Activated CD8-positive, alpha-beta memory T cell treated with anti-CD3 and anti-CD28 coated beads, Interleukin-2, amount 50 U/mL, for 48 hours (primary cell): ENCODE measurements at places on chromosomes 11 and 22.

DNA sequence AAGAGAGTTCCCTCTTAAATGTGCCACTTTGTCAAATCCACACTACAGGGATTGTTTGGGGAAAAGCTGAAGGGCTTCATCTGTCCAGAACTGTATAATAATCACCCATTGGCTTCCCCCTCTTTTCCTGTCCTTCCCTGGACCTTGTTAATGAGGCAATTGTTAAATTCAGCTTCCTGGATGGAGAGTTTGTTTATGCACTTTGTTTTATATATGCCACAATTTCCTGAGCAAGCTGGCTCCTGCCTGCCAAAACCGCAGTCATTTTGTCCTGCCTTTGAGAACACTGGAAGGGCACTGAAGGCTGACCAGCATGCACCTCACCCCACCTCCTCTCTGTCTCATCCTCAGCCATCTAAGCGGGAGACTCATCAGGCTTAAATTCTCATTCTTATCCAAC lies 86.2 kb downstream of the MSANTD4 start:
- no peak for DNase-seq

- DNase-seq = no peak
These were observed 5.6 kb downstream of the CLCF1 start for GRCh38 chr11:67367761-67368227.

DNA sequence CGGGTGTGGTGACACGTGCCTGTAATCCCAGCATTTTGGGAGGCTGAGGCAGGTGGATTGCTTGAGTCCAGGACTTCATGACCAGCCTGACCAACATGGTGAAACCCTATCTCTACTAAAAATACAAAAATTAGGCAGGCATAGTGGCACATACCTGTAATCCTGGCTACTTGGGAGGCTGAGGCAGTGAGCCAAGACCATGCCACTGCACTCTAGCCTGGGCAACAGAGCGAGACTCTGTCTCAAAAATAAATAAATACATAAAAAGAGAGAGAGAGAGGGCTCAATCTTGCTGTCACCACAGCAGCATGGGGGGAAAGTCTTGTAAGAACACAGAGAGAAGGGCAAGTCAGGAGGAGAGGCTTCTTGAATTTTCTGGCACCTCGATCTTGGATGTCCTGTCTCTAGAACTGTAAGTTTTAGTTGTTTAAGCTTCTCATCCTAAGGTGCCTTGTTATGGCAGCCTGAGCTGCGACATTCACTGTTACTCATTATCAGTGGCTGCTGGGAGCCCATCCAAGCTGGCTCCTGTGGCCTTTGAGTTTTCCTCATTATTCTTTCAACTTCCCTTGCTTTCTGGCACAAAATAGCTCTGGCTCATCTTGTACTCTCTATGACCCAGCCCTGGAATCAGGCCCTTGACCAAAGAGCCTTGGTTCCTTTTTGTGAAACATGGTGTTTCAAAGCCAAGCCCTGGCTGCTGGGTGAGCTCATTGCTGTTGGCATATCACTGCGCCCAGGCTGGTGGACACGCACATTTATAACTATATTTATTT lies 8.0 kb upstream of the PSMC3 start:
- DNase-seq = no peak

GRCh38 chr11:113113801-113114704 lies 152.8 kb downstream of the NCAM1 start:
- no peak for DNase-seq

DNA sequence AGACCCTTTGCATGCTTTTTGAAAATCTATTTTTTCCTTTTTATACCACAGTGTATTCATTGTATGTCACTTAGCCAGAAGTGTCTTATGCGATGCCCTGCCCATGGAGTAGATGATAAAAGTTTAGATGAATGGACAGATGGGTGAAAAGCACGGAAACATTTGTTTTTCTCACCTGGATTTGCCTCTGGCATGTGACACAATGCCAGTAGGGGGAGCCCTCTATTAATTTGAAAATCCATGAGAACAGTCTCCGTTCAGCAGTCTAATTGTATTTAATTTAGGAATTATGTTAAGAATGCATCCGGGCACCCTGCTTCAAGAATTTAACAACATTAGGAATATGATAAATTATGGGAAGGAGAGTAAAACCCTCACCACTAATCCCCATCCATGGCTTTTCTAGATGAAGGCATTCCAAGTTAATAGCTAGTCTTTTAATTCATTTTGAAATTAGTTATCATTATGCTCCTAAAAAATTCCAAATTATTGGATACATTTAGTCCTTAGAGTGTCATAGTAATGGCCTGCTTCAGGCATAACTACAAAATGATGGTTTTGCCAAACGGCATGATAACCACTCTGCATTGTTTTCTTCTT lies 55.3 kb upstream of the ALKBH3 start:
- DNase-seq = no peak

DNA sequence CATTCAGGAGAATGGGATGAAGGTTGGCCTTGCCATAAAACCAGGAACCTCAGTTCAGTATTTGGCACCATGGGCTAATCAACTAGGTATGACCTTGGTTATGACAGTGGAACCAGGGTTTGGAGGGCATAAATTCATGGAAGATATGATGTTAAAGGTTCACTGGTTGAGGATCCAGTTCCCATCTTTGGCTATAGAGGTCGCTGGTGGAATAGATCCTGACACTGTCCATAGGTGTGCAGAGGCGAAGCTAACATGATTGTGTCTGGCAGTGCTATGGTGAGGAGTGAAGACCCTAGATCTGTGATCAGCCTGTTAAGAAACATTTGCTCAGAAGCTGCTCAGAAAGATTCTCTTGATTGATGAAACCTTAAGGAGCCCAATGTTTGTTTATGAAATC lies 5.7 kb downstream of the NF2 start:
- no peak for DNase-seq

DNA sequence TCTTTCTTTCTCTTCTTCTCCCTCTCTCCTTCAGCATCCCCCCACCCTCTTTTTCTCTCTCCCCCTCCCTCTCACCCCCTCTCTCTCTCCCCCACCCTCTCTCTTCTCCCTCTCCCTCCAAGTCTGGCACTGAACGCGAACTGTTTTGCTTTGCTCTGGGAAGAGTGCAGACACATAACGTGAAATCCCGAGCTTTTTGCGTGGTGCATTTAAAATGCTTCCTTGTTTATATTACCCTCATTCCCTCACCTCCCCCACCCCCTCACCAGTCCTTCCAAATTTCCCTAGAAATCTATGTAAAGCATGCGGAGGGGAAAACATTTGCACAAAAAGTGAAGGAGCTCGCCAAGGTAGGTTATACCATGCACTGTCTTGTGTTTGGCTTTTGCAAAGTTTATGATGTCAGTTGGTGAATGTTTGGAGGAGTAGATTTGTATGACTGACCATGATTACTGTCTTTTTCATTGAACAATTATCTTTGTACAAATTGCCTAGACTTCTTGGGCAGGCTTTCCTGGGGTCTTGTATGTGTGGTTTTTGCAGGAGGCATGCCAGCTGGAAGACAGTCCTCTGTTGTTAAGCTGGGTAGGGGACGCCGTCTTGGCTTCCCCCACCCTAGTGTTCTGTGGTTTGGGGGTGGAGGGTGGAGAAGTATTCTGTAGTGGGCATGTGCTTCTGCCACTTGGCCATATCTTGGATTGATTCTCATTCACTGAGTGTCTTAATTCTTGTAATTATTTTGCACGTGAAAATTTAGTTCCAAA lies 123.7 kb upstream of the HSD17B12 start:
- DNase-seq = no peak

GRCh38 chr22:25883482-25884033 lies 141.6 kb downstream of the MYO18B start:
- no peak for DNase-seq

- DNase-seq = no peak
These were observed 16.7 kb upstream of the OR9Q1 start for GRCh38 chr11:58006940-58007339.

DNA sequence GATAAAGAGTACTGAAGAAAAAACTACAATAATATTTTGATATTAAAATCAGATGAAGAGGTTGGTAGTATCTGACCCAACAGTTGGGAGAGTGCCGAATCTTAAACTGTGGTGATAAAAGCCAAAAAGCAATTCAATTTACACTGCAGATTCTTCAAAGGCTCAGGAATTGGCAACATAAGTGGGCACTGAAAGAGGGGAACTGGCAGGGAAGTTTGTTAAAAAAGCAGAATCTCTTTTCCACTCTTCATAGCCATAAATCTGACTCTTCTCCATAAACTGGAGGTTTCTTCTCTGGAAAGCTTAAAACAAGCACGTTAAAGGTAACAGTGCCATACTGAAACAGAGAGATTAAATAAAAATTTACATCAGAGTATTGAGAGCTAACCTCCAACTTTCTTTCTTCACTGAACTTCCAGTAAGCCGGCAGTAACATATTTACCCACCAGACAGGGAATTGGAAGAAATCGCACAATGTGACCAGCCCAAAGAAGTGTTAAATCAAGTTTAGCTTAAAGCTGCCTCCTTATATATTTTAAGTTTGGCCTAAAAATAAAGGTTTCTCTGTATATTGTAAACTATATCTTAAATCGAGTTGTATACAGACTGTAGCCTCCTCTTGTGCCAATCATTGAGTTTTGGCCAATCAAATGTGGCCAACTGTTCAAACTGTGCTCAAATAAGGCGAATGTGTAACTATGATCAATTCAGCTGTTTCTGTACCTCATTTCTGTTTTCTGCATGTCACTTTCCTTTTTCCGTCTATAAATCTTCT lies 358.3 kb downstream of the NXPE2 start:
- DNase-seq = no peak

GRCh38 chr22:31334329-31334728 lies 11.8 kb downstream of the PATZ1 start:
- DNase-seq = no peak

GRCh38 chr11:98559961-98560360 lies 460.8 kb upstream of the CNTN5 start:
- no peak for DNase-seq

DNA sequence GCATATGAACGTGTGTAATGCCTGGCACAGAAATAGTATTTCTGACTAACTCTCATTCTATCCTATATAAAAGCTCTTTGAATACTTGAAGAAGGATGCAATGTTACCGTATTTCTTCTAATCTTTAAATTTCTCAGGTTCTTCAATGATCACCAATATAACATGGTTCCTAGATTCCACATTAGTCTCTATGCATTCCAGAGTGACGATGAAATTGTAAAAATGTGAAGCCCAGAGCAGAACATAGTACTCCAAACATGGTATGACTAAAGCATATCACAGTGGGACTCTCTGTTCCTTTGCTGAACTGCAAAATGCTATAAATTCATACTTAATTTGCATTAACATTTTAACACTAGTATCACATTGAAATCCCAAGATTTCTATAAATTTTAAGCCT lies 877.6 kb upstream of the CHORDC1 start:
- no peak for DNase-seq

DNA sequence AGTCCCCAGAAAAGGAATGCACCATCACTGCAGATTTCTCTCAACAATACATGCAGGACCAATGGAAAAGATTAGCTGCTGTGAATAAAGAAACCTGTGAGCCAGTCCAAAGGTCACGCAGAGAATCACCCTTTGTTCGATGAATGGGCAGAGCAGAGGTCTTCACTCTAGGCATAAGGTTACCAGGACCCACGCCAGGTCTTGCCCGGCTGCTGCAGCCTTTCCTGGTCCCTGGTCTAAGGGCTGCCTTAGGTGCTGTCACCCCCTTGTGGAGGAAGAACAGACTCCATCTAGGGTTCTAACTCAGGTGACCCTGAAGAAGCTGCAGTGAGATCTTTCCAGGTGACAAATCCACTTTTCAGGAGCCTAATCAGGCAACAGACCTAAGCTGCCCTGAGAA lies 29.0 kb upstream of the NAP1L4 start:
- no peak for DNase-seq

DNA sequence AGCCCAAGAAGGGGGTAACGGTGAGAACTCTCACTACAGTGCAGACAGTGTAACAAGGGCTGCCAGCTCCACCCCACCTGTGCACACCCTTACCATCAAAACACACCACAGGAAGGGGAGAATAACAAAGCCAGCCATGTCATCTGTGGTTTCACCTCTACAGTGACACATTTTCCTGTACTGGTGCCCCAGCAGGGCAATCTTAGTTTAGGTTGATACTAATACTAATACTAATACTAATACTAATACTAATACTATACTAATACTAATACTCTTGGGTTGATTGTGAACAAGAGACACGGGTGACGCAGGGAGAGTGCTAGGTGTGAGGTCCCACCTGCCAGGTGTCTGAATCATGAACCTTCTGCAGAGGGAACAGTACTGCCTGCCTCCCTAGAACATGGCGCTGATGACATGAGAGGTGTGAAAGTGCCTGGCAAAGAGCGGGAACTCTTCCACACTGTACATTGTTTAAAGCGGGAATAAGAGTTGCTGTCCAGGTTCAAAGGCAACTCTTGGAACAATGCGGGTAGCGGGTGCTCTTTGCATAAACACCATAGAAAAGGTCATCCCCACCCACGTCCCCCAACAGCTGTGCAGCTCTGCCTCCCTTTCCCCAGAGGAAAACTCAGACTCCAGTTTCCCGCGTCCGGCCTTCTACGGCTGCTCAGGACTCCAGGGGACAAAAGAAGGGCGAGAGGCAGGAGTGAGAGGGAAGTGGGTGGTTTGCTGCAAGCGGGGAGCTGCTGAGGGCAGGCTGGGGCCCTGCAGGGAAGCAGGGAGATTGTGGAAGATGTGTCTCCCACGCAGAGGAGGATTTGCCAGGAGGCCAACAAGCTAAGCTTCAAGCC lies 25.0 kb upstream of the TMPRSS4 start:
- peak; percentile 71 for DNase-seq

GRCh38 chr11:106208760-106209159 lies 131.3 kb downstream of the AASDHPPT start:
- DNase-seq = no peak

DNA sequence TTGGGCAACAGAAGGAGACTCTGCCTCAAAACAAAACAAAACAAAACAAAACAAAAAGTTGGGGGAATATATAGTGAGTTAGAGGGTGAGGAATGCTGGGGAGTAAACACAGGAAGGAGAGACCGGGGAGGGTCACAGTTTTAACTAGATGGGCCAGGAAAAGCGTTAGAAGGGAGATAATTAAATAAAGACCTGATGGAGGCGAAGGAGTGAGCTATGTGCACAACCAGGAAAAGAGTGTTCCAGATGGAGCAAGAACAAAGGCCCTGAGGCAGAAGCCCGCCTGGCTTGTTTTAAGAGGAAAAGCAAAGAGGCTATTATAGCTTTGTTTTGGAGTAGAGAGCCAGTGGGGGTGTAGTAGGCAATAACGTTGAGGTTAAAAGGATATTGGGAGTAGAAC lies 4.8 kb upstream of the PLA2G6 start:
- no peak for DNase-seq

DNA sequence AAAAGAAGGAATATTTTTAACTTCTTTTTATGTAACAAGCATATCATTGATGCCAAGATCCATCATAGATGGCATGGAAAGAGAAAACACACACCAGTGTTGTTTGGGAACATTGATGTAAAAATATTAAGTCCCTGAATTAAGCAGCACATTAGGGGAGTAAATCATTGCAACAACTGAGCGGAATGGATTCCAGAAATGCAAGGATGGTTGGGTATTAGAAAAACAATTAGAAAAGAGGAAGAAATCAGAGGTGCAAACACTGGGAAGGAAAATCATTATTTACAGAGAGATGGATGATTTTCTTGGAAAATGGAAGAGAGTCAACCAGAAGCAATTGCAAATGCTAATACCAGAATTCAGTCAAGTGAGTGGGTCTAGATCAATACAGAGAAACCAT lies 8.1 kb downstream of the SMIM38 start:
- DNase-seq = no peak

- no peak for DNase-seq
These were observed 12.8 kb downstream of the PRR5 start for GRCh38 chr22:44714703-44715350.
